ENCODE measurements at places on chromosomes 5 and 9.

- no peak for DNase-seq
Observed at GRCh38 chr9:126682928-126683697, 69.4 kb downstream of the LMX1B start.

DNA sequence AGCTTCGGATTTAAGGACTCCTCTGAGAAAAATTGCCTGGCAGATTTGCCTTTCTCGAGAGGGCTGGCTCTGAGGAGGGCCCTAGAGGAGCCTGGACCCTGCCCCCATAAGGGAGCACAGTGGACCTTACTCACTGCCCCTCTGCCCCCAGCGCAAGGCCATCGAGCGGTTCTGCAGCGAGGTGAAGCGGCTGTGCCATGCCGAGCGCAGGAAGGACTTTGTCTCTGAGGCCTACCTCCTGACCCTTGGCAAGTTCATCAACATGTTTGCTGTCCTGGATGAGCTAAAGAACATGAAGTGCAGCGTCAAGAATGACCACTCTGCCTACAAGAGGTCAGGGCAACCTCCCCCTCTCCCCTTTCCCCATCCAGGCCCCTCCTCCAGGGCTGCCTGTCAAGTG lies 34.6 kb downstream of the CYFIP2 start:
- DNase-seq, result no peak

- no peak for DNase-seq
Observed at GRCh38 chr9:78557540-78557939, 260.6 kb downstream of the PSAT1 start.

DNA sequence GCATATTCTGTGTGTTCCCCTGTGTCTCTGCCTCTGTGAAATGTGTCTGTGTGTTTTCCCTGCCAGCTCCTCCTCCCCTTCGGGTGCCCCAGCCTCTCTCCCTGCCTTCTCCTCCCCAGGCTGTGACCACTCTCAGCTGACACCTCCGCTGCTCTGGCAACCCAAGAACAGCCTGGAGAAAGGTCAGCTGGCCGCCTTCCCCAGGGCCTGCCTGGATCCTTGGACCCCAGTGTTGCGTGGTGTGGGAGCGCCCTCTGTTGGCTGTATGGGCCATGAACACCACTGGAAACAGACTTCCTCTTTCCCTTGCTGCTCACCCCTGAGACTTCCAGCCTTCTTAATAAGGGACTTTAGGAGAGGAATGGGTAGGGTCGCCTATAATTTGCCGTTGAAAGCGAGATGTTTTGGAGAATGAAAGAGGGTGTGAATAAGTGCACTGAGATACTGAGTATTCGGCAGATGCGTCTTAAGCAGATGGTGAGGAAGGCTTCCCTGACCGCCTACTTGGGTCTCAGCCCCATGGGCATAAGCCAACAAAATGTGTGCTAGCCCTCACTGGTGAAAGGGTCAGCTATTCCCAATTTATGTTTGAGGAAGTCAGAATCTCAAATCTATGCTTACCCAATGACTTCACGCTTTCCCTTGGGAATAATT lies 114.9 kb upstream of the TRIM32 start:
- peak; percentile 23 for DNase-seq

DNA sequence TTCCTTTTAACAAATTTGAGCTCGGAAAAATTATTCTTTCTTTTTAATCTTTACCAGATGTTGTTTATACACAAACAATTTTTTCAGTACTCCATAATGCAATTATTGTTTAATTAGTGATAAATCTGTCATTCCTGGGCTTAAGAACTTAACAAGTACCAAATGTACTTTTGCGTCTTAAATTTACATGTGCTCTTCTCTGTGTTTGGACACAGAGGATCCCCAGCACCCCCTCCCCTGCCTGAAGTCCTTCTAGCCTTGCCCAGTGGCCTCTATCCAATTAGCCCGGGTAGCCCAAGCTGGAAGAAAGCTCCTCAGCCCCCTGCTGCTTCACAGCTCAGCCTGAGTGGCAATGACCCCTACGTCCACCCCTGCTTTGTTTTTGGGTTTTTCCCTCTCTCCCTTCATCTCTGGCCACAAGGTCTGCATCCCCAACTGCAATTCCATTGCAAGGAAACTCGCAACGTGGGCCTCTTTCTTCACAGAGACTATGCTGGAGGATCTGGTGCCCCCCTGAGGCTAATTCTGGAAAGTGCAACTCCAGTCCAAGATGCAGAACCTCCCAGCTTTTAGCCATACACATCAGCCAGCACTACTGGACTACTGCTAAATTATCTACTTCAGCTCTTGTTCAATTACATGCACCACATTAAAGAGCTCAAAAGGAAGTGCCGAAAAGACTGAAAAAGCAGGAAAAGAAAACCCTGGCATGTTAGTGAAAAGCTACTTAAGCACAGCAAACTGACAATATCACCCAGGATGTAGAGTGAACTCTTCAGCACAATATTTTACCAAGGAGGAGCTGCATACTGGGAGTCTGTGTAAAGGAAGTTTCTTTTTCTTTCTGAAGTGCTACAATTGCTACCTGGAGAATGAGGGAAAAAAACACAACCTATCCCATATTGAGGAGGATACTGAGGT lies 186.2 kb downstream of the FANCC start:
- no peak for DNase-seq

DNA sequence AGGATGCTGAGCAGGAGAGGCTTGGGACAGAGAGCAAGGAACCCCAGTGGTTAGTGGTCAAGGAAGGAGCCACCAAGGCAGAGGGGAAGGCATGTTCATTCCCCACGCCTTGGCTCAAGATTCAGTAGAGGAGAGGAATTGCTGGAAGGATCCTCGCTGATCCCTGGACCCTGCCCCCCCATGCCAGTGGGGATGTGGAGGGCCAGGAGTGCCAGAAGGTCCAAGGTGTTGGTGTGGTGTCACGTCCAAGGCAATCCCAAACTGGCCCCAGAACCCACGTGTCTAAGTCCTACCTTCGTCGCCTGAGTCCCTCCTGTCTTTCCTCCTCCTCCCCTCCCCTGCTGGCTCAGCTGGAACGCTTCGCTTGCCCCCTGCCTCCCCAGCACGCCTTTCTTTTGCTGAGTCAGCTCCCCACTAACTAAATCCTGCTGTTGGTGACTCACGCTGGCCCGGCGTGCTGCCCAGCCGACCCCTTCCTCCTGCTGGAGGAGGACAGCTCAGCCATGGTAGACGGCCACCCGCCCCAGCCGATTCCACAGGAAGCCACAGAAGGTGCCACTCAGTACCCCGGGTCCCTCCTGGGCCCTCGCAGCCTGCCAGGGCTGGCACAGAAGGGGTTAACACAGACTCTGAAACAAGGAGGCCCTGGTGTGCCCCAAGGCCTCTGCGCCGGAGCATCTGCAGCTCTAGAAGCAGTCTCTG lies 37.6 kb upstream of the ORM1 start:
- DNase-seq, result no peak

DNA sequence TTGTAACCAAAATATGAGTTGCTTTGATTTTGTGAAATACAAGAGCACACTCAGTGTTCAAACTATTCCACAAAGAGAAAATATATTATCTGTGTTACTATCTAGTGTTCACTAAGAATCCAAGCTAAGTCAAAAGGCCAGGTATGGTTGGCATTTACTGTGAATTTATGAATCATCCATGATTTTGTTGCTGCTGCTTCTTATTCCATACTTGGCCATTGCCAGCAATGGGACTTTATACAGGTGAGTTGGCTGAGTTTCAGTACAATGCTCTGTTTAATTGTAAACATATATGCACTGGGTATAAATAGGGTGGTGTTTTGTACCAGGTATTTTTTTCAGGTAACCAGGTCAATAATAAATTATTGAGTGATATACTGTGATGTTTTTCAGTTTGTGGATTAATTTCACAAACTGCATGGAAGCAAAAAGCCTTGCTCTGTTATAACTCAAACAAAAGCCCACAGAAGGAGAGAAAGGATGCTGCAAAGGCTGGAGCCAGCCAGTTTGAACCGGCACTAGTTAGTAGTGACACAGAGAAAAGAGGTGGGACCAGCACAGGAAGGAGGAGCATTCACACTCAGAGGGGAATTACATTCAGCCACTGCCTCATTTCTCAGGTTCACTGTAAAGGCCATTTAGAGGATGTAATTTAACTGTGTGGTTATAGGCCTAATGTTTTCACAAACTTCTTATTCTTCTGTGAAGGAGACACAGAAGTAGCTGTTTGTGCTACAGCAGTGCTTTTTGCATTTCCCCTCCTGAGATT lies 381.8 kb downstream of the ADGRV1 start:
- peak; percentile 15 for DNase-seq

GRCh38 chr9:34459941-34460340 lies 1.3 kb downstream of the DNAI1 start:
- no peak for DNase-seq

GRCh38 chr5:34717426-34718327 lies 61.5 kb downstream of the RAI14 start:
- no peak for DNase-seq

DNA sequence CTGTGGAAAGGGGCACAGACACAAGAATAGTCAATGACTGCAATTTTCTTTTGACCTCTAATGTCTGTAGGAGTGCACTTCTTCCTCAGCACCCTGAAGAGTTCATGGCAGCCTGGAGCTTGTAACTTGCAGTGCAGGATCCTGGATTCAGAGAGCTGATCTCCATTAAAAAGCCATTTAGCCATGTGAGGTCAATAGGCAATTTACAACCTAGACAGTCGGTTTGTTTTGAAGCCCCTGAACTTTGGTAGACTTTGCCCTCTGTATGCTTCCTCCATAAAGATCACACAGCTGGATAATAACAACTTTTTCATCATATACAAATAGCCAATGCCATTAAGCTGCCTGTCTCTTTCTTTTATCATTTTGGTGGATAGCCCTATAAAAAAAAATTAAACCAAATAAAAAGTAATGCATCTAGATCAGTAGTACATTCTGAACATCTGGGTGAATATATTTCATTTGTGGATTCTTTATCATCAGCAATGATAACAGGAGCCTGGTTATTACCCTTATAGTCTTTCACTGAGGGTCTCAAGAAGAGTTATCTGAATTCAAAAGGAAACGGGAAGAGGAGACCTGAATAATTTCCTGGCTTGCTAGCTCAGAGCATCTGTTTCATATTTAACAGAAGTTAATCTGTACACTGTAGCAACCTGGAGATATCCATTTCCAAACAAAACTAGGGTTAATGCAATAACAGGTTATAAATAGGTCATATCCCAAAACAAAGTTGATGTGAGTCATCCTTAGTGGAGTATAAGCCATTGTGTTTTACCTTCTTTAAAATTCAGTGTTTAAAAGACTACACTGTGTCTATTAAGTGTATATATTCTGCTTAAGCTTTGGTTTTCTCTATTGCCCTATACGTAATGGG lies 193.8 kb upstream of the ACTBL2 start:
- no peak for DNase-seq

DNA sequence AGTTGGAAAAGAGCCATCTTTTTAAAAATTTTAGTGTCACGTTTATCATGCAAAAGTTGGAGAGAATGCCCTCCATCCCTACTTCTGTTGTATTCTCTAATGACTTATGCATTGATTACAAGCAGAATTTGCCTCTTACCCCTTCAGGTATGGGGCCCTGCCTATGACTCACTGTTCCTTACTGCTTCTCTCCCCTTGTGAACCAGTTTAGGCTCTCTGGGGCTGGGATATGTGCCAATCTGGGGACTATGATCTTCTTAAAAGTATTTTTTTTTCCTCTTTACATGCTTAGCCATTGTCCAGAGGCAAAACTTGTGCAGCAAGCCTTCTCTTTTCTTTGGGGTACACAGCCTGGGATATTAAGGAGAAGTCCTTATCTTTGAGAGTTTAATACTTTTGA lies 37.4 kb downstream of the CAMK4 start:
- no peak for DNase-seq

DNA sequence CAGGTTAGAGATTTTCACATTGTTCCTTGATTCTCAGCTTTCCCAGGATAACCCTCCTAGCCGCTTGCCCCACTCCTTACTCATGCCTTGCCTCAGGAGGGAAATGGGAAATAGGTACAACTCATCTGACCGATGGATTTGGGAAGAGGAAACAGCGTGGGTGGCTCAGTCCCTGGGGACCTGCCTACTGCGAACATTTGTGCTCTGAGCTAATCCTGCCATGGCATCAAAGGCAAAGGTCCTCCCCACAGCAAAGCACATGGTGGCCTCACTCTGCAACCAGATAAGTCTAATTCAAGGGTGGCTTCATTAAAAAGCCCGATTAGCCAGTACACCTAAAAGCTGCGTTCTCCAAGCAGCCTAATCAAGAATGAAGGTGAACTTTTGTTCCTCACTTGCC lies 82.4 kb upstream of the ADRA1B start:
- no peak for DNase-seq

DNA sequence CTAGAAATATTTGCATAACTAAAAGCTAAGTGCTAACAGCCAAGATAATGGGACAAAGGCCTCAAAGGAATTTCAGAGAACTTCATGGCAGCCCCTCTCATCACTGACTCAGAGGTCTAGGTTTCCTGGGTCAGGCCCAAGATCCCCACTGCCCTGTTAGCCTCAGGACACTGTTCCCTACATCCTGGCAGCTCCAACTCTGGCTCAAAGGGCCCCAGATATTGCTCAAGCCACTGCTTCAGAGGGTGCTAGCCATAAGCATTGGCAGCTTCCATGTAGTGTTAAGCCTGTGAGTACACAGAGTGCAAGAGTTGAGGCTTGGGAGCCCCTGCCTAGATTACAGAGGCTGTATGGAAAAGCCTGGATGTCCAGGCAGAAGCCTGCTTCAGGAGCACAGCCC lies 998.1 kb downstream of the TLE1 start:
- no peak for DNase-seq

- no peak for DNase-seq
Observed at GRCh38 chr5:150082374-150082773, 4.0 kb downstream of the CSF1R start.

- no peak for DNase-seq
Observed at GRCh38 chr5:15326471-15326870, 173.5 kb upstream of the FBXL7 start.

GRCh38 chr9:128473104-128473503 lies 17.3 kb downstream of the ODF2 start:
- DNase-seq, result no peak

GRCh38 chr9:19918630-19919029 lies 129.8 kb upstream of the SLC24A2 start:
- no peak for DNase-seq

- no peak for DNase-seq
Observed at GRCh38 chr9:114284316-114285060, 38.4 kb upstream of the ORM1 start.
